Epithelial cell of prostate (primary cell): ENCODE measurements at places on chromosomes 4 and X.

DNA sequence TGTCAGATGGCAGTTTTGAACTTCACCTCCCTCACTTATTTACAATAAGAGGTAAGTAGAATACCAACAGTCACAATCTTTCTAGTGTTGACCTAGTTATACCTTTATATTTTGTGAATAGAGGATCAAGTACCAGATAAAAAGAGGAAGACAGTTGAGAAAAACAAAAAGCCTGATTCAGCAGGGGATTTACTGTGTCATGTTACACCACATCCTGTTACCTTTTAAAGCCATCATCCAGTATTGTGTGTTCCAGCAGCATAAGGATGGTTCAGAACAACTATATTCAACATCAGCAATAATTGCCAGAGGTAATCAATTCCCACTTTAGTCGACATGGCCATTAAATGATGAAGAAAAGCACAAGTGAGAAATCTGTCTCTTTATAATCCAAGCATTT lies 21.3 kb upstream of the CXCL6 start:
- DNase-seq = peak; percentile 48

DNA sequence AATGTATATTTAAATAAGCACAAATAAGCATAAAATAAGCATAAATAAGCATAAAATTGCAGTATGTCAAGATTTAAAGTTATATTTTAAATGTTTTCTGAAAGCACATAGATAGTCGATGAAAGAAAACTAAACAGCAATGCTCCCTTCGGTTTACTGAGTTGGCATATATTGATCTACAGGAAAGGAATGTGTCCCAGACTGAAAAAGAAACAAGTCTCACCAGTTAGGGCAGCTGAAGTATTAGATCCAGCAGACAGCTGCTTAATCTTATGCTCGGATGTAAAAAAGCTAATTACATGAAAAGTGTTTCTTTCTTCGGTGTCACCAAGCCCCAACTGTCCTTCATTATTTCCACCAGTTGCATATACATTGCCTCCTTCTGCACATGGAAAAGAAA lies 8.7 kb downstream of the RPGR start:
- DNase-seq = no peak

DNA sequence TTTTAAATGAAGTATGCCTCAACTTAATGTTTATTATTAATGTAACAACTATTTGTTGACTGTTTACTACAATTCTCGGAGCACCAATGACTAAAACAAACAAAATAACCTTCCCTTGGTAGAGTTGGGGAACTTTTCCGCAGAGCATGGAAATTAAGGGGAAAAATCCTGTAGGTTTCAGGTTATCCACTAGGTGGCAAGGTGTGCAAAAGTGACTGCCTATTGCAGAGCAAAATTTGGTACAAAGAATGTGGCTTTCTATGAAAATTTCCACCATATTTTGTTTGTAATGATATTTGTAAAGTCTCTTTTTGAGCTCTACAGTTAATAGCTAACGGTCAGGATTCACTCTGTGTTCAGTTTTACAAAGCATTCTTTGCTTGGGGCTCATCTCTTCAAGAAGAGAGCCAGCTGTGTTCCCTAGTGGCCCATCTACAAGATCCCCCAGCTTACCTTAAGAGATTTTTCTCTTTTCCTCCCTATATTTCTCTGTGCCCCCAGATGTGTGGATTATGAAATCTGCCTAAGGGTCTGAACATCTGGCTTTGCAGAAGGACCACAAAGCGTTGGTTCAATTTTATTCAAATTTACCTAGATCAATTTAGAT lies 61.1 kb downstream of the FBXO8 start:
- DNase-seq = no peak

DNA sequence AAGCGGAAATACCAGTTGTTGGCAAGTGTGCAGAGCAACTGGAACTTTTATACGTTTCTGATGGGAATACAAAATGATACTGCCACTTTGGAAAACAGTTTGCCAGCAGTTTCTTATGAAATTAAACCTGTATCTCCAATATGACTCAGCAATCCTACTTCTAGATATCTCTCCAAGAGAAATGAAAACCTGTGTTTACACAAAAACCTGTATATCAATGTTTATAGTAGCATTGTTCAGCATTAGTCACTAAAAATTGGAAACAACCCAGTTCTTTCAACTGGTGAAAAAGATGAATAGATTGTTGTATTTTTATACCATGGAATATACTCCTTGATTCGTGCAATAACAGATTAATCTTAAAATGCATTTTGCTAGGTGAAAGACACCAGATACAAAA lies 26.8 kb downstream of the ATP7A start:
- peak; percentile 20 for DNase-seq

DNA sequence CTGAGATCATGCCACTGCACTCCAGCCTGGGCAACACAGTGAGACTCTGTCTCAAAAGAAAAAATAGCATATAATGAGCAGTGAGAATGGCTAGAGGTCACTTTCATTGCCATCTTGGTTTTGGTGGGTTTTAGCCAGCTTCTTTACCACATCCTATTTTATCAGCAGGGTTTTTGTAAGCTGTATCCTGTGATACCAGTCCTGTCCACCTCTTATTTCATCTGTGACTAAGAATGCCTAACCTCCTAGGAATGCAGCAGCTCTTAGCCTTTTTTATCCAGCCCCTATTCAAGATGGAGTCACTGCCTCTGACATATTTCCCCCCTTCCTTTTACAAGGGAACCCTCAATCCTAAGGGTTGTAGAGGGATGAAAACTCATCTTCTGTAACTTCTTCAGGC lies 26.1 kb upstream of the IGFBP7 start:
- no peak for DNase-seq

GRCh38 chr4:53507671-53508286 lies 83.5 kb downstream of the LNX1 start:
- DNase-seq = no peak

DNA sequence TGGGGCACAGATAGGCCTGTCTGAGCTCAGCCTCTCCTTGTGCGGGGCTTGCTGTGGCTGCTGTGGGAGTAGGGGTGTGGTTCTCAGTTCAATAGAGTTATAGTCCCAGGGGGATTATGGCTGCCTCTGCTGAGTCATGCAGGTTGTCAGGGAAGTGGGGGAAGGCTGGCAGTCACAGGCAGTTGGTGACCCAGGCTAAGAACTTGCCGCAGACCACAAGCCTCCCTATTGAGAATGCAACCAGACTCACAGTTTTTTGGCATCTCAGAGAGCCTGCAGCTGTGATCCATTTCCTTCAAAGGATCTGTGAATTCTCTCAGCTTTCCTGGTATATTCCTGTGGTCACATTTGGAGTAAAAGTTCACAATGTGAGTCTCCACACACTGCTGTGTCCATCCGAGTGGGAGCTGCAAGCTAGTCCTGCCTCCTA lies 364.9 kb downstream of the ZNF674 start:
- no peak for DNase-seq

- no peak for DNase-seq
These were observed 34.5 kb upstream of the TRIM2 start for GRCh38 chr4:153169776-153170175.

- DNase-seq = no peak
These were observed 21.4 kb upstream of the PLAC1 start for GRCh38 chrX:134679644-134680043.

GRCh38 chr4:11743976-11744375 lies 315.3 kb upstream of the HS3ST1 start:
- DNase-seq = no peak

DNA sequence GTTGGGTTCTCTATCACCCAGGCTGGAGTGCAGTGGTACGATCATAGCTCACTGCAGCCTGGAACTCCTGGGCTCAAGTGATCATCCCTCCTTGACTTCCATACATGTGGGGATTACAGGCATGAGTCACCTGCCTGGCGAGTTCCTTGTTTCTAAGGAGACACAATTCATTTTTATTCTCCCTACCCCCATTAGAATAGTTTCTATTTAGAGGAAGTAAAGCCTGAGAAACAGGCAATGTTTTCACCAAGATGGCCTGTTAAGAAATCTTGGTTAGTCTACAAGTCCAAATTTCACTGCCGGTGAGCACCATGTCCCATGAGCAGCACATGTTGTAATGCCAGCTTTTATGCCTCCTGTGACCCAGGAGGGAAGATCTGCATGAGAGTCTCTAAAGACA lies 5.7 kb downstream of the CYBB start:
- DNase-seq = no peak

DNA sequence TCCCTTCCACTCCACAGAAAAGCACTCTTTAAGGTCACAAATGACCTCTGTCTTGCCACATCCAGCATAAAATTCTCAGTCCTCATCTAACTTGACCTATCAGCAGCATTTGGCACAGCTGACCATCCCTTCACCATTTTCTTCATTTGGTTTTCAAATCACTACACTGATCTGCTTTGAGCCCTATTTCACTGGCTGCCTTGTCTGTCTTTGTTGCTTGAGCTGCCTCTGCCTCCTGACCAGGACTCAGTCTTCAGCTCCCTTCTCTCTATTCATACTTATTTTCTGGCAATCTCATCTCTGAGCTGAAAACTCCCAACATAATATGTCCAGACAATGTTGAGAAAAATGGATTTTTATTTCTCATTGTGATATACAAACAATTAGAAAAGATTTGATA lies 27.7 kb upstream of the PDE5A start:
- DNase-seq = no peak

- DNase-seq = peak; percentile 65
These were observed 70.1 kb upstream of the ENPP6 start for GRCh38 chr4:184287697-184288255.

GRCh38 chr4:165070560-165070959 lies 16.9 kb downstream of the TRIM75 start:
- DNase-seq = no peak

DNA sequence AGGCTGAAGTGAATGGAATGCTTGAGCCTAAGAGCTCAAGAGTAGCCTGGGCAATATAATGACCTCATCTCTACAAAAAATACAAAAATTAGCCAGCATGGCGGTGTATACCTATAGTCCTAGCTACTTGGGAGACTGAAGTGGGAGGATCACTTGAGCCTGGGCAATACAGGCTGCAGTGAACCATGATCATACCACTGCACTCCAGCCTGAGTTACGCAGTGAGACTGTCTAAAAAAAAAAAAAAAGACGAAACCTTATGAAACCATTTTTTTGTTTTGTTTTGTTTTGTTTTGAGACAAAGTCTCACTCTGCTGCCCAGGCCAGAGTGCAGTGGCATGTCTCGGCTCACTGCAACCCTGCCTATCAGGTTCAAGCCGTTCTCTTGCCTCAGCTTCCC lies 36.9 kb downstream of the TLR10 start:
- no peak for DNase-seq

DNA sequence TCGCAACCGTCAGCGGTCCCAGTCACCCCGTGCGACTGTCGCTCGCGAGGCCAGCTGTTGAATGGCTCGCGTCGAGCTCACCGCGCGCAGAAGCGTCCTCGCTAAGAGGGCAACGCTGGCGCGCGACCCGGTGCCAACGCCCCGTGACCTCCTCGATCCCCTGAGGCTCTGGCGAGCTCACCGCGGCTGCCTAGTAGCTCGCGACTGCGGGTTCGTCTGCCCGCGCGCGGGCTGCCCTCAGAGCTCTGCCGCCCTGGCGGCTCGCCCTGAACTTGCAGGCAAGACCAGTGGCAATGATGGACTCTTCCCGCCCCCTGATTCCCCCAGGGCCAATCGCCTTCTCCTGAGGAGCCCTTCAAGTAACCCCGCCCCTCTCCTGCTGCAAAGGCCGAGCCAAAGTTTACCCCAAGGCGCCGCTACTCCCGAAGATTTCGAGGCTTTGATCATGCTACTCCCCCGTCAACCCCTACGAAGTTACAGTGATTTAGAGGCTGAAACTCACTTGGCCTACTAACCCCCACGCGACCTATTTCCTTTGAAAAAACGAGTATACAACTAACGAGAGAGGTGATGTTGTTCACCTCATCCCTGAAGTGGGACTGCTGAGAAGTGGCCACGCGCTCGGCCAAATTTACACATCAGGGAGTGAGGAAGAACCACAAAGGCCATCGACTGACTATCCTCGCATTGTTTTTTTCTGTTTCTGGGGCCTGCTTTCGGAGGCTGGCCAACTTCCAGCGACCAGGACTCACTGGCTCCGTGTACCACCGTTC lies 37.5 kb downstream of the PGRMC1 start:
- DNase-seq = no peak

DNA sequence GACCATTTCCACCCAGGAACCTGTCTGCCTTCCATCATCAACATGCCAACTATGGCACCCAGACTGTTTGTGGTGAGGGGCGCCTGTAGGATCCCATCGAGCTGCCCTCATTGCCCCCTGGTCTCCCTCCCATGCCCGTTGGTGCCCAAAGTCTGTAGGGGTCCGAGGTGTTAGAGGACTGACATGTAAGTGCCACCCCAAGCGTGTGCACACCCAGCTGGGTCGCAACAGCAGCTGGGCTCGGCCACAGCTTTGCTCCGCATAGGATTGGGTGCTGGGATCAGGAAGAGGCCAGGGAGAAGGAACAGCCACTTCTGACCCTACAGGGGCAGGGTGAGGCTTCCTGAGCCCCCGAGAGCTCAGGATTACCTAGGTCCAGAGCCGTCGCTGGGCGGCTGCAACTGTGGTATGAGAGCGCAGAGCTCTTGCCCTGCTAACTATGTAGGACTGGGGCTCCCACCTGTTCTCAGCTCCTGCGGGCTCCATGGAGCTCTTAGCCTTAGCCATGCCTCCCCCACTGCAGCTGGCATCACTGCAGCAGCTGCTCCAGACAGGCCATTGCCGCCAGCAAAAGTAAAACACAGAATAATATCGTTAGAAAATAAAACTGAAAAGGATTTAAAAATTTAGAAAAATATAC lies 1160.3 kb downstream of the FSTL5 start:
- no peak for DNase-seq

GRCh38 chr4:21041708-21042107 lies 341.4 kb downstream of the PACRGL start:
- no peak for DNase-seq

GRCh38 chrX:43448688-43449087 lies 207.4 kb upstream of the MAOA start:
- no peak for DNase-seq

- no peak for DNase-seq
These were observed 93.6 kb downstream of the IRF2 start for GRCh38 chr4:184380707-184381106.

DNA sequence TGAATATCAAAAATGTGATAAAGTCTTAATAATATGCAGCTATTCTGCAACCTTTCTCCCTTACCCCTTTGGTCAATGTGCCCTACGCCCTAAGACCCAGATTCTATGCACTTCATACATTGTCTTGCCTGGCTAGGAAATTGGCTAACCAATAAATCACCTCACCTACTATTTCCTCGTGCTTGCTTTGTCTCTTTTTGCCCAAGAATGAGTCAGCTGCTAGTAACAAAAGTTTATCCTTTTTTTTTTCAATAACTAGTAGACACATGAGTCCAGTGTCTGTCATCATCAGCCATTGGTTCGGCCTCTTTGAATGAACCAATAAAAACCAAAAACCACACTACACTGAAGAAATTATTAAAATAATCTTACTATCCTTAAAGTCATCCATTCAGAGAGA lies 387.1 kb downstream of the PPP3CA start:
- DNase-seq = peak; percentile 39

DNA sequence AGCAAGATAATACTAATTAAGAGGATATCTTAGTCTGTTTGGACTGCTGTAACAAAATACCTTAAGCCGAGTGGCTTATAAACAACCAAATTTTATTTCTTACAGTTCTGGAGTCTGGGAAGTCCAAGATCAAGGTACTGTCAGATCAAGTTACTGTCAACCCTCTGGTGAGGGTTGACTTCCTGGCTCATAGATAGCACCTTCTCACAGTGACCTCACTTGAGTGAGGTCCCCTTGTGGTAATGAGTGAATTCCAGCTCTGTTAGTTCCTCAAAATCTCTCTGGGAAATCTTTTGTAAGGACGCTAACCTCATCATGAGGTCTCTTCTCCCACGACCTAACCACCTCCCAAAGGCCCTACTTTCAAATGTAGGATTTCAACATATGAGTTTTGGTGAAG lies 36.9 kb upstream of the ADGRA3 start:
- no peak for DNase-seq
